Osteocyte (in vitro differentiated cells): ENCODE measurements at places on chromosomes 1 and 21. TPM values are rescaled to one million over a fixed set of nuclear protein-coding genes. Genes with fewer than 3 reads are reported as not detected.

TMEM269 gene
- total RNA-seq: 0.21 and 0.67 TPM in 2 replicates

ZNF648 gene
- not detected in 2 replicates for total RNA-seq

FCN3 gene
- not detected in 2 replicates for total RNA-seq

LRRC7 gene
- total RNA-seq: 0.60 and 0.94 TPM in 2 replicates

UBASH3A gene
- total RNA-seq: not detected in 2 replicates

BCL10 gene
- total RNA-seq: 27.9 and 29.0 TPM in 2 replicates

EDN2 gene
- not detected in 2 replicates for total RNA-seq

C1orf115 gene
- total RNA-seq: 5.6 and 5.9 TPM in 2 replicates

CLCA2 gene
- 0.13 TPM in 1 of 2 replicates, not detected in the other for total RNA-seq

DBT gene
- total RNA-seq: 13.0 and 15.7 TPM in 2 replicates

CYP4Z1 gene
- total RNA-seq: not detected in 2 replicates

PKNOX1 gene
- total RNA-seq: 12.2 and 14.2 TPM in 2 replicates

C1orf141 gene
- not detected in 2 replicates for total RNA-seq

SORT1 gene
- total RNA-seq: 71.4 and 78.5 TPM in 2 replicates

TMPRSS15 gene
- total RNA-seq: 0.71 and 1.3 TPM in 2 replicates

IL12RB2 gene
- not detected in 2 replicates for total RNA-seq

NDC1 gene
- 9.8 and 10.7 TPM in 2 replicates for total RNA-seq

PTGFRN gene
- total RNA-seq: 51.1 and 52.9 TPM in 2 replicates
